ENCODE measurements at places on chromosomes 11 and 22. TPM values are rescaled to one million over a fixed set of nuclear protein-coding genes. Genes with fewer than 3 reads are reported as not detected.

The OVCH2 gene
- total RNA-seq = not detected

The CARD16 gene
- 44.7 TPM for total RNA-seq

The KRTAP5-8 gene
- total RNA-seq = not detected

GRCh38 chr11:123473941-123474677 lies 44.0 kb downstream of the GRAMD1B start:
- no peak overlapping the region for H3K4me3 ChIP-seq
- H3K27ac ChIP-seq = no peak overlapping the region
- no peaks in the 10 kb centered on the region for H3K27me3 ChIP-seq
- no peaks in the 10 kb centered on the region for H3K36me3 ChIP-seq
- H3K4me1 ChIP-seq = peaks cover 6% of the 10 kb centered on the region

- H3K4me3 ChIP-seq = no peak overlapping the region
- no peak overlapping the region for H3K27ac ChIP-seq
- H3K36me3 ChIP-seq = no peaks in the 10 kb centered on the region
- DNase-seq = no peak
- peaks cover 25% of the 10 kb centered on the region for H3K27me3 ChIP-seq
These were observed 42.7 kb downstream of the OR5B17 start for GRCh38 chr11:58316142-58316541.

DNA sequence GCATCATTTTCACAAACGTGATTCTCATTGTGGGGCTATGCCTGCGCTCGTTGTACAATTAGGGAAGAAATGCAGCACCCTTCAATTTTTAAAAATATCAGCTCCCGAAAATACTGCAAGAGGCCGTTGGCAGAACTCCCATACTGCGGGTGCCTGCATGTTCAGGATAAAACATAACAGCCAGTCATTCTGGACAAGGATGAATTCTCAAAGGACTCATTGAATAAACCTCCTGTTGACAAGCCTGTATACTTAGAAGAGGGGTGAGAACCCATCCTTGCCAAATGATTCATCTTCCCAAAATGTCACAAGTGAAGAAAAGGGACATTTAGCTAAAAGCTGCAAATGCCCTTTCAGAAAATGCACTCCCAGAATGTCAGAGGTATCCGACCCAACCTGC lies 141.9 kb downstream of the CSNK2A3 start:
- no peaks in the 10 kb centered on the region for H3K4me1 ChIP-seq
- no peak overlapping the region for H3K27ac ChIP-seq
- H3K36me3 ChIP-seq = no peaks in the 10 kb centered on the region
- H3K27me3 ChIP-seq = no peaks in the 10 kb centered on the region
- no peak overlapping the region for H3K4me3 ChIP-seq

GRCh38 chr11:129018126-129018525 lies 75.5 kb upstream of the TP53AIP1 start:
- H3K27ac ChIP-seq = no peak overlapping the region
- H3K4me3 ChIP-seq = no peak overlapping the region
- no peaks in the 10 kb centered on the region for H3K36me3 ChIP-seq
- no peaks in the 10 kb centered on the region for H3K4me1 ChIP-seq

- DNase-seq = no peak
- peak overlapping the region; percentile 98 for H3K4me3 ChIP-seq
- H3K27ac ChIP-seq = peak overlapping the region; percentile 99
- H3K4me1 ChIP-seq = peaks cover 5% of the 10 kb centered on the region
- no peaks in the 10 kb centered on the region for H3K27me3 ChIP-seq
These were observed 733 bp upstream of the ACP2 start for GRCh38 chr11:47249378-47249715.

DNA sequence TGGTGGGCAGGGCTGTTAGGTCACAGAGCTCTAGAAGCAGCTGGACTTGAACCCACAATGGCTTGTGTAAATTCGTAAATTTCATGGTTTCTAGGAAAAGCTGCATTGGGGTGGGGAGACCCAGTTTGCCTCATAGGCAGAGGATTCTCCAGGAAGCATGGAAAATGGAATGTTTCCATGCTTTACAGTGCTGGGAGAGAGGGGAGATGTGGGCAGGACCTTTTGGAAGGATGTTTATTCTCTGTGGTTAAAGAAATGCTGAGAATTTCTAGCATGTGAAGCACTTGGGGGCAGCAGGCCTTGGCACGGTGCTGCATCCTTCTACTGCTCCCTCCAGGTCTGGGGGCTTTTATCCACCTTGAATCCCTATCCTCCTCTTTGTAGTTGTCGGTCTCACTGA lies 46.3 kb downstream of the TRAF6 start:
- no peak overlapping the region for H3K27ac ChIP-seq
- DNase-seq = no peak
- H3K4me1 ChIP-seq = peaks cover 8% of the 10 kb centered on the region
- H3K36me3 ChIP-seq = no peaks in the 10 kb centered on the region
